Epithelial cell of umbilical artery (primary cell): ENCODE measurements at places on chromosomes 5 and 9. TPM values are rescaled to one million over a fixed set of nuclear protein-coding genes. Genes with fewer than 3 reads are reported as not detected.

The TMEM245 gene
- 35.7 and 56.4 TPM in 2 replicates for total RNA-seq

The MARVELD2 gene
- total RNA-seq, result 2.9 and 4.0 TPM in 2 replicates

The PHF19 gene
- 39.3 and 60.3 TPM in 2 replicates for total RNA-seq

The SPATA31E1 gene
- total RNA-seq, result not detected in 2 replicates

The FOCAD gene
- total RNA-seq, result 66.4 and 93.9 TPM in 2 replicates

The CRB2 gene
- total RNA-seq, result not detected in 2 replicates

The IFNA21 gene
- total RNA-seq, result not detected in 2 replicates
